Fibroblast of villous mesenchyme (primary cell): ENCODE measurements at places on chromosomes 6 and 20. TPM values are rescaled to one million over a fixed set of nuclear protein-coding genes. Genes with fewer than 3 reads are reported as not detected.

VSTM2L gene
- 0.32 and 1.3 TPM in 2 replicates for total RNA-seq

ZBTB46 gene
- 13.8 and 21.3 TPM in 2 replicates for total RNA-seq

ADTRP gene
- 1.3 TPM in 2 replicates for total RNA-seq

OPN5 gene
- not detected in 2 replicates for total RNA-seq

COL21A1 gene
- under 0.01 and 0.64 TPM in 2 replicates for total RNA-seq

VNN1 gene
- under 0.01 TPM in 2 replicates for total RNA-seq

MOXD1 gene
- 15.1 and 25.4 TPM in 2 replicates for total RNA-seq

KIFC1 gene
- total RNA-seq: 20.0 and 34.5 TPM in 2 replicates

NKAPL gene
- 0.64 and 1.7 TPM in 2 replicates for total RNA-seq

HLA-DMB gene
- total RNA-seq: 1.7 TPM in 1 of 2 replicates, not detected in the other

AIF1 gene
- not detected in 2 replicates for total RNA-seq
